SK-MEL-5 (cell line): ENCODE measurements at places on chromosomes 16 and 17. TPM values are rescaled to one million over a fixed set of nuclear protein-coding genes. Genes with fewer than 3 reads are reported as not detected.

The LGALS9 gene
- total RNA-seq = not detected in 2 replicates

The RPH3AL gene
- total RNA-seq = 2.4 and 4.5 TPM in 2 replicates

The WNT9B gene
- not detected in 2 replicates for total RNA-seq

The ITGAE gene
- total RNA-seq = 45.8 and 49.0 TPM in 2 replicates

The ANKS4B gene
- not detected in 2 replicates for total RNA-seq

The HOXB5 gene
- total RNA-seq = not detected in 2 replicates

The SPATA32 gene
- total RNA-seq = not detected in 2 replicates

The ETV4 gene
- total RNA-seq = 154 and 164 TPM in 2 replicates

The KRT39 gene
- not detected in 2 replicates for total RNA-seq

The BAIAP3 gene
- 1.2 and 3.0 TPM in 2 replicates for total RNA-seq

The GAS7 gene
- 114 and 115 TPM in 2 replicates for total RNA-seq

The TMC8 gene
- total RNA-seq = 0.45 and 2.0 TPM in 2 replicates

The ARL5C gene
- not detected in 2 replicates for total RNA-seq

The ARHGAP44 gene
- 0.18 and 0.43 TPM in 2 replicates for total RNA-seq

The BRCA1 gene
- total RNA-seq = 45.9 and 51.5 TPM in 2 replicates

The PLXDC1 gene
- total RNA-seq = 0.43 and 0.48 TPM in 2 replicates

The CDC42EP4 gene
- total RNA-seq = 16.6 and 18.9 TPM in 2 replicates

The MT1M gene
- not detected in 2 replicates for total RNA-seq

The SLC5A11 gene
- 0.05 TPM in 1 of 2 replicates, not detected in the other for total RNA-seq

The SLC25A19 gene
- total RNA-seq = 18.1 and 21.0 TPM in 2 replicates
